Activated CD4-positive, alpha-beta memory T cell treated with anti-CD3 and anti-CD28 coated beads, Interleukin-2, amount 10 ng/mL, durations not matched to agents 7 days and 5 days (primary cell): ENCODE measurements at places on chromosomes 7 and 10. TPM values are rescaled to one million over a fixed set of nuclear protein-coding genes. Genes with fewer than 3 reads are reported as not detected.

AZGP1 gene
- not detected for total RNA-seq

MXI1 gene
- 74.2 TPM for total RNA-seq

COL28A1 gene
- total RNA-seq = not detected

ZNF804B gene
- total RNA-seq = not detected
